ENCODE measurements at places on chromosomes 13 and 19.

DNA sequence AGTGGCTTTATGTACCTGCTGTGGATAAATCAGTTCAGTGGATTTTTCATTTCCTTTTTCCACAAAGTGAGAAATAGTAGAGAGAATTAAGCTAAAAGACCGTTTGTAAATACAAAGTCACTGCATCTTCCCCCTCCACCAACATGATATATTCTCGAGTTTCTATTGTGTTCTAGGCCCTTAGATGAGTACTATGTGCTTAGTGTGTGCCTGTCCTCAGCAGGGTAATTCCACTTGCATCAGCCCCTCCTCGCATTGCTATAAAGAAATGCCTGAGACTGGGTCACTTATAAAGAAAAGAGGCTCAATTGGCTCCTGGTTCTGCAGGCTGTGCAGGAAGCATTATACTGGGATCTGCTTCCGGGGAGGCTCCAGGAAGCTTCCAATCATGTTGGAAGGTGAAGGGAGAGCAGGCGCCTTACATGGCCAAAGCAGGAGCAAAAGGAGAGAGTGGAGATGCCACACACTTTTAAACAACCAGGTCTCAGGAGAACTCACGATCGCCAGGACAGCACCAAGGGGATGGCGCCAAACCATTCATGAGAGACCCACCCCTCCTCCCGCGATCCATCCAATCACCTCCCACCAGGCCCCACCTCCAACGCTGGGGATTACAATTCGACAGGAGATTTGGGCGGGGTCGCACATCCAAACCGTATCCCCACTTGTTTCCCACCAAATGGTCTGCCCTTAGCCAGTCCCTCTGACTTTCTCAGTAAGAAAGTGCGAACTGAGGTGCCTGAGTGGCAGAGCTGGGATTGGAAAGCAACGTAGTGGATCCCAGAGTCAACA, 102.3 kb upstream of the ABCC4 start:
- DNase-seq = no peak

DNA sequence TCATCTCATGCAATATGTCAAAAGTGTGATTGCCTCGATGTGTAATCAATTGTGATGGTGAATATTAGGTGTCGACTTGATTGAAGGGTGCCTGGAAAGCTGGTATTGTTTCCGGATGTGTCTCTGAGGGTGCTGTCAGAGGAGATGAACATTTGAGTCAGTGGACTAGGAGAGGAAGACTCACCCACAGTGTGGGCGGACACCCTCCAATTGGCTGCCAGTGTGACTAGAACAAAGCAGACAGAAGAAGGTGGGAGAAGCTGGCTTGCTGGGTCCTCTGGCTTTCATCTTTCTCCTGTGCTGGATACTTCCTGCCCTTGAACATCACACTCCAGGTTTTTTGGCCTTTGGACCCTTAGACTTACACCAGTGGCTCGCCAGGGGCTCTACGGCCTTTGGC, 15.5 kb upstream of the CABP5 start:
- peak; percentile 4 for DNase-seq

GRCh38 chr13:109148243-109148642, 518.8 kb downstream of the MYO16 start:
- DNase-seq = no peak

DNA sequence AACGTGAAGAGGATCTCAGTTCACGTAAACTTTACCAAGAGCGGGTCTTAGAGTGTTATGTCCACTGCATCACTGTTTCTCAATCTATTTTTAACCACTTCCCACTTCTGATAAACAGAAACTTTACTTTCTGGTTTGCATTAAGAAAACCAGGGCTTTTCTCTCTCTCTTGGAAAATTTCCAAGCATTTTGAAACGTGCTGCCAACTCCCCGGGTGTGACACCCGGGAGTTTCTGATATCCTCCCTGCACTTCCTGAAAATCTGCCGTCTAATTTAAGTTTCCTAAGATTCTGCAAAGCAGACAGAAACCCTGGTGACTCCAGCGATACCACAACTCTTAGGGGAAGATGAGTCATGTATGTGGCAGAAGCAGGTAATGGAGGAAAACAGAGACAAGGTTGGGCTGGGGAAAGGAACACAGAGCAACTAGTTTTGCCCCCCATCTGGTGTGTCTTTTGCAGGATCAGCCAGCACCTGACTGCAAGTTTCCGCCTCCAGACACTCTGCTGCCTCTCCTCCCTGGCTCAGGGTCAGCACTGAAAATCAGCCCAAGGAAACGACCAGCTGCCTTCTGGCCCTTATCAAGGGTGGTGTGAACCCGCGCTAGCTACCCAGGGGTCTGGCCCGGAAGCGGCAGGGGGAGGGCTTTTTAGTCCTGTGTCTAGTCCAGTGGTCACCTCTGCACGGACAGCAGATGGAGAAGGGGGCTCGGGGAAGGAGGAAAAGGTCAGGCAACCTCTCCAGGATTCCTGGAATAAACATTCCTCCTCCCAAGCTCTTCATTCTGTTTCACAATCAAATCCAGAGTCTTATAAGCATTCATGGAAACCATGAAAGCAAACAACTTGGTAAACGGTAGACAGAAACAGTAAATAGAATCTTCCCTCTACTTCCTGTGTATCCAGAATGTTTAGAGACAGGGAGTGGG, 11.3 kb upstream of the FFAR2 start:
- peak; percentile 100 for DNase-seq

GRCh38 chr13:31790992-31791391, 51.7 kb downstream of the RXFP2 start:
- no peak for DNase-seq

DNA sequence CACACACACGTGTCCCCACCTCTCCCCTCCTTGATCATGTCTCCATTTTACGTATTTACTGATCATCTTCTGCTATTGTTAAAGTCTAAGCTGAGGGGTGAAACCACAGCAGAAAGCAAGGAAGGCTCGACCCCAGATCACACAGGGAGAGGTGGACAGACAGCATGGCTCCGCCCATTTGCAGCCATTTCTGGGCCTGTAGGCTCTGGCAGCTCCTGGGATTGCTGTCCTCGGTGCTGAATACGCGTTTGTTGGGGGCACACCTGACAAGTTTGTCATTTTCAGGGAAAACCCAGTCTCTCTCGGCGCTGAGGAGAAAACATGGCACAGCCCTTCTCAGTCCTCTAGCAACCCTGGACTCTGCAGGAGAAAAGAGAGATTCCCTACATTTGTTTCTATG, 8.0 kb downstream of the TMEM86B start:
- DNase-seq = no peak

- no peak for DNase-seq
Observed at GRCh38 chr13:74794147-74794546, 659.9 kb upstream of the KLF12 start.

GRCh38 chr13:34730961-34731360, 211.1 kb upstream of the NBEA start:
- DNase-seq = no peak

DNA sequence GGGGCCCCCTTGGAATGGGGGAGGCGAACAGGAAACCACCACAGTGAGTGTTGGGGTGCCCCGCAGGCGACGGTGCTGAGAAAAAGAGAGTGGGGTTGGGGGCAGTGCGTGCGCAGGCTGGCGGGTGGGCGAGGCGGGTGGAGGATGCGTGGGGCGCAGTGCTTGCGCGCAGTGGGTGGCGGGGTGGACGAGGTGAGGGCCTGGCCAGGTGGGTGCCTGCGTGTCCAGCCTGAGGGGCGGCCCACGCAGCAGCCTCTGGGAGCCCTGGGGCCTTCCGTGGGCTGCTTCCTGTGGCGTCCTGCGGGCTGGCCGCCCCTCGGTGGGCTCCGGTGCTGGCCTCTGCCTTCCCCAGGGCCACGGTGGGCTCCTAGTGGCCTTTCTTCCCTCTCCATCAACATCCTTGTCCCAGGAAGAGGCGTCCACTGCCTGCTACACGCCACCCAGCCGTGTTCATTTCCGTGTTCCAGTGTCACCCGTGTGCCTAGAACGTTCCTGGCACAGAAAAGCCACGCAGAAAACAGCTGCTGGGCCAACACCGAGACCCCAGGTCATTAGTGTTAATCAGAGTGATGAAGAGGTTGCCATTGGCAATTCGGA, 7.1 kb downstream of the ATP11A start:
- DNase-seq = no peak

- peak; percentile 72 for DNase-seq
Observed at GRCh38 chr13:48561466-48562235, 28.8 kb upstream of the RCBTB2 start.

DNA sequence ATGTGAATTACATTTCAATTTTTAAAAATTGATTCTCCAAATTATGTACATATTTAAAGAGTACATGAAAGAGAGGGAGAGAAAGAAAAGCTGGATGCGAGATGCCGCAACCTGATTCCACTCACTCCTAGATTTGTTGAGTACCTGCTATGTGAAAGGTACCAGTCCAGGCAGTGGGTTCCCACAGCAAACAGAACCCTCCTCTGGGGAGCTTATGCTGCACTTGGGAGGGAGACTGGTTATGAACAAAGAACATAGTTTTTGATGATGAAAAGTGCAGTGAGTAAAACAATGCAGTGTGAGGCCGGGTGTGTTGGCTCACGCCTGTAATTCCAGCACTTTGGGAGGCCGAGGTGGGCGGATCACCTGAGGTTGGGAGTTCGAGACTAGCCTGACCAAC, 43.4 kb downstream of the ACTN4 start:
- no peak for DNase-seq

GRCh38 chr13:25249001-25249543, 38.2 kb downstream of the MTMR6 start:
- peak; percentile 65 for DNase-seq

DNA sequence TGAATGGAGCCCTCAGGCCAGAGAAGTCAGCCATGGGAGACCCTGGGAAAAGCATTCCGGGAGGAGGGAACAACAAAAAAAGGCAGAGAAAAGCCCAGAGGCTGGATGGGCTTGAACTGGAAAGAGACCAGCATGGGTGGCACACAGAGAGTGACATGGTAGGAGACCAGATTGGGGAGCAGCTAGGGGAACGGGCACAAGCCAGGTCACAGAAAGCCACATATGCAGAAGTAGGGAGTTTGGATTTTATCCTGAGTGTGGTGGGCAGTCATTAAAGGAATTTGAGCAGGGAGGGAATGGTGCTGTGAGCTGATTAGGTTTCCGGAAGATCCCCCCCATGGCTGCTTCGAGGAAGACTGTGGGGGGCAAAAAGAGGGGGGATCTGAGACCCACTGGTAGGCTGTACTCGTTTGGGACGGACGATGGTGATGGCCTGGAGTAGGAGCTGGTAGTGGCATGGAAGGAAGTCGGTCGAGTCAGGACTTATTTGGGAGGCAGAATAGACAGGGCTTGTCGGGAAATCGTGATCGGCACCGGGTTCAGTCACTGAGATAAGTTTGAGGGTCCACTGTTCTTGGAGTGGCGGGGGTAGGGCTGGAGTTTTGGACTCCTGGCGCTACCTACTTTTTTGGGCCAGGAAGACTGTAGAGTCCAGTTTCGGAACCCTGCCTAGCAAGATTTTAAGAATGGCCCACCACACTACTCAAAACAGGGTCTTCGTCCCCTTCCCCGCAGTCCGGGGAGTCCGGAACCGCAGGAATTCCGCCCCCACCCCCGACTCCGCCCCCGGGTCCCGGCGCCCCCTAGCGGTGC, 949 bp downstream of the SERTAD1 start:
- DNase-seq = peak; percentile 29

GRCh38 chr13:80586356-80586755, 245.4 kb upstream of the SPRY2 start:
- DNase-seq = peak; percentile 55

DNA sequence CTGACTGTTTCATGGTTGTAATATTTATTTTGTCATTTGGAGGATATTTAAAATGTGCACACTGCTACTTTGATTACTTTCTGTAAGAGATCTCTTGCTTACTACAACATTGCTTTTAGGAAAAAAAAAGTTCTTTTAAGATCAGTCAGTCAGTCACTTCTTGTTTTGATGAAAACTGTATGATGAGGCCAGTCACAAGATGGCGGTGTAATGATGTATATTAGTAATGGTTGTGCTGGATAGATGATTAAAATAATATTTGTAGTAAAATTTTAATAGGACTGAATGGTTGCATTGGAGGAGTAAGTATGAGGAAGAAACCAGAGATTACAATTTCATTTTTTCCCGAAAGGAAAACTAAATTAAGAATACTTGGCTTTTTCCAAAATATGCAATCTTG, 2411.1 kb downstream of the PCDH9 start:
- DNase-seq = no peak

DNA sequence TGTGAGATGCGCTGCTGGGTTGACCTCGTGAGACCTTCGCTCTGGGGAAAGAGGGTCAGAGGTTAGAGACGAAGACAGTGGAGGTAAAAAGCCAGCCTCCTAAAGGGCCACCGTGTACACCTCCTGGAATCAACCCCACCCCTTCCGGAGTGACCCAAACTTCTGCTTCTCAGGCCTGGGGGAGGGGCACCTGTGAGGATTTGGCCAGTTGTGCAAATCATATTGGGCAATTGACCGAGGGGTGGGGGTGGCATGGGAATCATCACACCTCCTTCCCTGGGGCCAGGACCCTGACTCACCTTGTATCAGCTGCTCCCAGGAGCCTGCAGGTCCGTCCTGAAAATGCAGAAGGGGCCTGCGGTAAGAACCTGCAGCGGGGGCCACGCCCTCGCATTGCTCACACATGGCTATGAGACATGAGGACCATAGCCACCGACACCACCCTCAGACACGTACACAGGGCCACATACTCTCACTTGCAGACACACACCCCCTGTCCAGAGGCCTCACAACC, 2.8 kb downstream of the TNFSF14 start:
- peak; percentile 48 for DNase-seq

- peak; percentile 8 for DNase-seq
Observed at GRCh38 chr19:48290401-48290770, 20.5 kb downstream of the ZNF114 start.
